ENCODE measurements at places on chromosomes 16 and 17. TPM values are rescaled to one million over a fixed set of nuclear protein-coding genes. Genes with fewer than 3 reads are reported as not detected.

GRCh38 chr17:36008998-36009665 lies 7.8 kb upstream of the CCL15 start:
- no peak for DNase-seq

The TIMP2 gene
- total RNA-seq: 161 TPM

DNA sequence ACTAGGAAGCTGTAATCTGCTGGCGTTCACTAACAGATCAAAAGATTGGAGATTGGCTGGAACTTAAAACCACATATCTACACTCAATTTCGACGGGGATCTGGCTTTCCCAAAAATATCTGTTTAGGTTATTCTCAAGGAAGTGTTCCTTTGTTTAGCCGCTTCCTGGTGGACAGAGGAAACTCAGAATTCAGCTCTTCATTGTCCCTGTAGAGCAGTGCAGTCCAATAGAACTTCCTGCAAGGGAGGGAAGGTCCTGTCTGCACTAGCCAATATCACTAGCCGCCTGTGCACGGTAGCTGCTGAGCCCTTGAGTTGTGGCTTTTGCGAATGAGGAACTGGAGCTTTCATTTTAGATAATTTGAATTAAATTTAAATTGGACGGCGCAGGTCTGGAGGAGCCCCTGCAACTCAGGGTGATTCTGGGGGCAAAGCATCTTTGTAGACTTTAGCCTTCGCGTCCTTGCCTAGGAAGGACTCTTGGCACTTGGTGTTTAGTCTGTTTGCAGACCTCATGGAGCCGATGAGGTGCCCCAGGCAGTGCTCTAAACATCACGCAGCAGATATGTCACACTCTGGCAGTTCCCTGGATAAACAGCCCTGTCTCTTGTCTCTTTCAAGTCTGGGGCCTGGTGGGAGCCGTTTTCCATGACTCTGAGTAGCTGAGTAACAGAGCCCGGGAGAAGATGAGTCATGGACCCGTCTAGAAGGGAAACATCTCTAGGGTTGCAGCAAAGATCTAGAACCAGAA lies 122.2 kb downstream of the CCDC182 start:
- DNase-seq: no peak

GRCh38 chr17:15398291-15398690 lies 56.9 kb upstream of the TEKT3 start:
- DNase-seq: no peak

GRCh38 chr16:23974223-23974622 lies 138.4 kb downstream of the PRKCB start:
- DNase-seq: no peak

- DNase-seq: no peak
These were observed 5.5 kb downstream of the CYLD start for GRCh38 chr16:50747207-50747956.

The FAM83G gene
- total RNA-seq: 10.9 TPM

The DNAAF8 gene
- total RNA-seq: 1.1 TPM

The SKA2 gene
- 16.1 TPM for total RNA-seq

GRCh38 chr16:66534376-66534799 lies 15.5 kb downstream of the TK2 start:
- no peak for DNase-seq

- peak; percentile 53 for DNase-seq
These were observed at the start of gene SLC46A1 for GRCh38 chr17:28405632-28406472. SLC46A1 (minus strand) TSS chr17:28406212; CDS start chr17:28406114, 98 bp downstream.

DNA sequence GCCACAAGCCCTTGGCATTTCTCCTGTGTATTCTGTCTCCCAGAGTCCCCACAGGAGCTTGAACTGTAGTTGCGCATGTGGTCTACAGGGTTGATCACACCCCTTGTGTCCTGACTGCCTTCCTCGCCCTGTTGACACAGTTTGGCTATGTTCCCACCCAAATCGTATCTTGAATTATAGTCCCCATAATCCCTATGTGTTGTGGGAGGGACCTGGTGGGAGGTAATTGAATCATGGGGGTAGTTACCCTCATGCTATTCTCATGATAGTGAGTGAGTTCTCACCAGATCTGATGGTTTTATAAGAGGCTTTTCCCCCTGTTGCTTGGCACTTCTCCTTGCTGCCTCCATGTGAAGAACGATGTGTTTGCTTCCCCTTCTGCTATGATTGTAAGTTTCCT lies 21.2 kb downstream of the ADAD2 start:
- no peak for DNase-seq

The TEKT5 gene
- not detected for total RNA-seq

The MPP3 gene
- total RNA-seq: 24.6 TPM

Data from omental fat pad (tissue), 4 donors.